A549 treated with RU486 at 1 μM for 4 hours (cell line): ENCODE measurements at places on chromosomes 13 and 19. TPM values are rescaled to one million over a fixed set of nuclear protein-coding genes. Genes with fewer than 3 reads are reported as not detected.

The KIR3DL2 gene
- total RNA-seq = not detected in 5 replicates

The ZNF333 gene
- 1.9 to 4.0 TPM (median 3.0 TPM) in 5 replicates for total RNA-seq

The NLRP13 gene
- total RNA-seq = not detected in 5 replicates

The CNN1 gene
- 0.35 to 0.94 TPM (median 0.40 TPM) in 5 replicates for total RNA-seq

The ATCAY gene
- total RNA-seq = 0.07 to 0.26 TPM (median 0.12 TPM) in 5 replicates

The SPRY2 gene
- total RNA-seq = 7.2 to 11.8 TPM (median 11.0 TPM) in 5 replicates

The CYTH2 gene
- 51.2 to 62.6 TPM (median 58.0 TPM) in 5 replicates for total RNA-seq
